ENCODE measurements at places on chromosomes 12 and 14.

GRCh38 chr14:34013721-34014060 is 62.8 kb upstream of the EGLN3 start:
- DNase-seq, result no peak

- DNase-seq, result no peak
Observed at GRCh38 chr14:52369305-52369801, 55.2 kb downstream of the PTGER2 start.

DNA sequence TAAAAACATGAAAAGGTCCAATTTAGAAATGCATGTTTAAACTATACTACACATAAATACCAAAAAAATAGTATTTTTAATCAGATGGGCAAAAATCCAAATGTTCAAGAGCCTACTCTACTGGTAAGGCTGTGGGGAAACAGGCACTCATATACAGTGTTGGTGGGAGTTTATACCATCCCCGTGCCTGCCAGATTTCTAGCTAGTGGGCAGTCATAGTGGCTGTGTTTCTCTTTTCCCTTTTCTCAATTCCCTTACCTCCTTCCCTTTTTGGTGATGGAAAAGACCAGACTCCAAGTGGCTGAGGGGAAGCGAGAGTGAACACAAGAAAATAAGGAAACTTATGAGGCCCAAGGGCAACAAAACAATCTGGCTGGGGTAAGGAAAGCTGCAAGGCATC is 14.7 kb downstream of the ZNF641 start:
- DNase-seq, result no peak

DNA sequence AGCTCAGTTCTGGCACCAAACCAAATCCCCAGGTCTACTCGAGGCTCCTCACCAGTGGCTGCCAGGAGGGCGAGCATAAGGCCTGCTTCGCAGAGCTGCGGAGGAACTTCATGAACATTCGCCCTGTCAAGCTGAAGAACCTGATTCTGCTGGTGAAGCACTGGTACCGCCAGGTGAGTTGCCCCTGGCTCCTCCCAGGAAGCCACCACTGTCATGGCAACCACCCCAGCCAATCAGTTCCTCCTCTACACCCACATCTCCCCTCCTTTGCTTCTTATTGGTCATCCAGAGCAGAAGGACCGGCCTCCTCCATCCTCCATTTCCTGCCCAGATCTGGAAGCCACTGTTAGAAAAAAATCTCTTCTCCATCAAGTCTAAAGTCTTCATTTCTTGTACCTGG is 17.2 kb upstream of the OAS2 start:
- DNase-seq, result no peak

- DNase-seq, result no peak
Observed at GRCh38 chr12:57033431-57033830, 16.5 kb downstream of the MYO1A start.

DNA sequence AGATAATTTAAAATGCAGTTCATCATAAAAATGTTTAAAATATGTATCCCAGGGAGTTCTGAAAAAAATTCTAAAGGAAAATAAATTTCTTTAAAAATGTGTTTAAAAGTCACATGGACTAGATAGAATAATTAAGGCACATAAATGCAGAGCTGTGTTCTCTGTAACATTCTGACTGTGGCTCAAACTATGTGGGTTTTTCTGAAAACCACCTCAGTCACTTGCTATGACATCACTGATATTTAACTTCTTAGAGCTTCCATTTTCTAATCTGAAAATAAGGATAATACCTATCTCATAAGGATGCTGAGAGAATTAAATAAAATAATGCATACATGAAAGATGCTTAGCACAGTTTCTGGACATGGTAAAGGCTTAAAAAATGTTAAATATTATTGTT is 107.3 kb downstream of the SLC41A2 start:
- no peak for DNase-seq

GRCh38 chr12:79933043-79933442 is 1.9 kb downstream of the PPP1R12A start:
- no peak for DNase-seq

DNA sequence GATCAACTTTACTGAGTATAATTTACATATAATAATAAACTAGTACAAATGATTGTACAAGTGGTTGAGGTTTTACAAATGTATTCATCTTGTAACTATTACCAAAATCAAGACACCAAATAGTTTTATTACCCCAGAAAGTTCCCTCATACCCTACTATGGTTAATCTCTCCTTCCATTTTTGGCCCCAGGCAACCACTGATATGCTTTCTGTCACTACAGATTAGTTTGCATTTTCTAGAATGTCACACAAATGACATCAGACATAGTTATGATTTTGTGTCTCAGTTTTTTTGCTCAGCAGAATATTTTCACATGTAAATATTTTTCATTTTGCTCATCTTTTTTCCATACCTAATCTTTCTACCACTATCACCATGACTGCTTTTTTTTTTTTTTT is 49.1 kb downstream of the TMX1 start:
- DNase-seq, result no peak

- no peak for DNase-seq
Observed at GRCh38 chr14:106083082-106083481, 556.7 kb downstream of the TMEM121 start.
